ENCODE measurements at places on chromosomes 12 and 14.
A peak's percentile ranks its signal among the peaks of the same experiment; 100 is the strongest.

GRCh38 chr12:44381341-44381740 is 494.8 kb downstream of the NELL2 start:
- DNase-seq, result no peak

DNA sequence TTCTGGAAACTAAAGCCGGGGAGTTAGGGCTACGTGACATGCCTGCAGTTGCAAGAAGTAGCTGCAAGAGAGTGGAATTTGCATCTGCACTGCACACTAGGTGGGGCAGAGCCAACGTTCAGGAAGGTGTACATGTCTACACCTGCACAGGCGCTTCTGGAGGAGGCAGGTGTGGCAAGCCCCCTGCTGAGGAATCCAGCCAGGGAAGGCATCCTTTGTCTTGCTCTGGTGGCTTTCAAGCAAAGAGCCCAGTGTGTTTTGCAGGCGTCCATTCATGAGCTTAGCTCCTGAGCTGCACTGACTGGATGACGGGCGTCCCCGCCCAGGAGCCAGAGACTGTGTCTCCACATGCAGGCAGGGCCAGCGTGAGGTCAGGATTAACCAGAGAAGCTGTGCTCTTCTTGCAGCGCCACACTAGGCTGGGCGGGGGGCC is 116.3 kb downstream of the ZFP36L1 start:
- DNase-seq, result no peak

DNA sequence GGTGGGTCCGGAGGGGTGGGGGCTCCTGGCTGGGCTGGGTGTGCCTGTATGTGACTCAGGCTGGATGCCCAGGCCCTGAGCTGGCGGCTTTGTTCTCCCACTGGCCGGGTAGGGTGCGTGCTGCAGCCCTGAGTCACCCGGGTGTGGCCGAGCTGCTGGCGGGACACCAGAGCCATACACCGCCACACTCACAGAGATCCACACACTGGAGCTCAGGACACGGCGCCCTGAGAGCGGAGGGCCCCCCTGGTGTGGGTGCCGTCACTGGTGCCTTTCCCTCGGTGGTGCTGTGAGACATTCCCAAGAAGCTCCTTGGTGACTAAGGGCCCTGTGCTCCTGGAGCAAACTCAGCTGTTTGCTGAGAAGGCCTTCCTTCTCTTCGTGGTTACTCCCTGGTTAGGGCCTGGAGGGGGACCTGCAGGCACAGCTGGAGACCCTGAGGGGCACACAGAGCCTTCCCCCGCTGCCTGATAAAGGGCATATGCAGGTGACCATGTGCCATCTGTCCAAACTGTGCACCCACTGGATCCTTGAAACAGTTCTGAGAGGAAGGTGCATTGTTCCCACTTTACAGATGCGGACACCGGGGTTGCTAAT is 44.3 kb downstream of the KRT80 start:
- peak; percentile 99 for DNase-seq

- peak; percentile 7 for DNase-seq
These were observed 74.3 kb downstream of the MAP3K9 start for GRCh38 chr14:70735043-70735442.

DNA sequence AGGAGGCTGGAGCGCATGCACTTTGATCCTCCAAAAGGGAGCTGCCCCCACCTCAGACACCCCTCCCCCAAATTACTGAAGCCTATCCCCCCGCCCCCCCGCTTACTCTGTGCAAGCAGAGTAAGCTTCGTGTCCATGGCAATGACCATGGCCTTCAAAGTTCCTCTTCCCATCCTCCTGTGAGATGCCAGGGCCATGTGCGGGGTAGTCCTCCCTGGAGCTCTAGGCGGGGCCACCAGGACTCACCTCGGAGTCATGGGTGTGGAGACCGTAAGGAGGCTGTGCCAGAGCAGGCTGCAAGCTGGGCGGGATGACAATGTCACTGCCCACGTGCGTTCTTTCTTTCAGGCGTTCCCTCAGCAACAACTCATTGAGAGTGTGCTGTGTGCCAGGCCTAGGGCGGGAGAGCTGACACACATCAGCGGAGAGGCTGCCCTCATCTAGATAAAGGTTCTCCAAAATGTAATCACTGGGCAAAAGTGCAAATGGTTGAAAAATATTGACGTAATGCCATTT is 66.8 kb downstream of the C14orf132 start:
- peak; percentile 72 for DNase-seq

All from foreskin fibroblast (primary cell).